ENCODE measurements at places on chromosomes 16 and 17.
A peak's percentile ranks its signal among the peaks of the same experiment; 100 is the strongest.

GRCh38 chr16:84832488-84833143 is 12.8 kb downstream of the CRISPLD2 start:
- DNase-seq: no peak

GRCh38 chr16:53713403-53714204 is 9.6 kb downstream of the FTO start:
- no peak for DNase-seq

DNA sequence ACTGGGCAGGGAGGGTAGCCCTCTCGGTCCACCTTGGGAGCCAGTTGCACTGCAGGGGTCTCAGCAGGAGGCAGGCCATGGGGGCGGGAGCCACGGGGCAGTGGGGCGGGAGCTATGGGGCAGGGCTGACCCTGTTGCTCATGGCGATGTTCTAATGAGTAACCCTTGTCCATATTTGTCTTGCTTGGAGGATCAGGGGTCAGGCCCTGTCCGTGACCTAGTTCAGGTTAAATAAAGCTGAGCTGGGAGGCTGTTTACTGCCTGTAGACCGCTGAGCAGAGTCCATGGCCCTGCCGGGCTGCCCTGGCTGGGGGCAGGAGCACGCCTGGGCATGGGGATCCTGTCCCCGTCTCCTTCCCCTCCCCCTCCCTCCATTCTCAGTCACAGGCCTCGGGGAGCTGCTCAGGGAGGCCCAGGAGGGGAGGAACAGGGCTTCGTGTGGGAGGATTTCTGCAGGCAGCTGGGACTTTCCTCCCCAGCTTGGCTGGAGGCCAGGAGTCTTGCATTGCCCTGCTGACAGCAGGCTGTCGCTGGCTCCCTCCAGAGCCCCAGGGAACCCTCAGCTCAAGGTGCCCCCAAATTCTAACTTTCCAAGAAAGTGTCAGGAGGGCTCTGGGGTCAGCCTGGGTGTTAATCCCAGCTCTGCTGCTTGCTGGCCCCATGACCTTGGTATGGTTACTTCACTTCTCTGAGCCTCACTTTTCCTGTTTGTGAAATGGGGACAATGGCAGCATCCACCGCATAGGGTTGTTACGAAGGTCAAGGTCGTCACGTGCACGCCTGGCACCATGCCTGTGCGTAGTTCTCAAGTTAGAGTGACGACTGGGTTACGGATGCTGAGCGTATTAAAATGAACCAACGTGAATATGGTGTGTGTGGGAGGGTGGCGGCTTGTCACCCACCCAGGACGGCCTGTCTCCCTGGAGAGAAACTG is 6.1 kb upstream of the SERPINF2 start:
- DNase-seq: peak; percentile 98

- no peak for DNase-seq
These were observed 4.0 kb upstream of the GRIN2C start for GRCh38 chr17:74863420-74864296.

DNA sequence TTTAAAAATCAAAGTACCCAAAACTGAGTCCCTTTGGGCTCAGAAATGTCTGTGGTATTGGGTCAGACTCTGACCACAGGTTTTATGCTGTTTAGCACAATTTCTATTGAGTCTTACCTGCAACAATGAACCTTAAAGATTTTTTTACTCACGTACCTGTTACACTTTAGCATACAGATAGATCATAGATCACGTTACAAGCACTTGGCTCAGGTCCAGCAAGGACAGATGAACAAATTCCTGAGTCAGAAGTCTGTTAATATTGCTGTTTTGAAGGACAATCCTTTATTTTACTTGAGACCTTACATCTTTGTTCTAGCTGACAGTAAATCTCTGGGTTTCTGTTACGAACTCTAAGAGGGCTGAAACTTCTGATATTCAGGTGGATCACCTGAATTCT is 12.8 kb downstream of the SLC7A6OS start:
- DNase-seq: no peak

GRCh38 chr16:50371936-50372595 is 3.3 kb upstream of the BRD7 start:
- no peak for DNase-seq

DNA sequence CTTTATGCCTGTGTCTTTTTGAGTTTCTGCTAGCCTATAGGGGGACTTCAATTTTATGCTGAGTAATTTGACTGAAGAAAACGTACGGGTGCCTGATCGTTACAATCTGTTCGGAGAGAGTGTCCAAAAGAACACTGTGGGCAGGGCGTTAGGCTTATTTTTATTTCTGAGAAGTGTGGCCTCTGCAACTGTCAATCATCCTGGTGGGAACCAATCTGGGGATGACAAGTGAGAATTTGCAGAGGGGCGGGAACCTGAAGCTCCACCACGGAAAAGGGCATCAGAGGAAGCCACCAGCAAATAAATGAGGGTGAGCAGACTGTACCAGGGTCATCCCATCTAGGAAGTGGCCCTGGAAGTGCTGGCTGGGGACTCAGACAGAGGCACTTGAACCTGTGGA is 12.0 kb upstream of the CDYL2 start:
- no peak for DNase-seq

DNA sequence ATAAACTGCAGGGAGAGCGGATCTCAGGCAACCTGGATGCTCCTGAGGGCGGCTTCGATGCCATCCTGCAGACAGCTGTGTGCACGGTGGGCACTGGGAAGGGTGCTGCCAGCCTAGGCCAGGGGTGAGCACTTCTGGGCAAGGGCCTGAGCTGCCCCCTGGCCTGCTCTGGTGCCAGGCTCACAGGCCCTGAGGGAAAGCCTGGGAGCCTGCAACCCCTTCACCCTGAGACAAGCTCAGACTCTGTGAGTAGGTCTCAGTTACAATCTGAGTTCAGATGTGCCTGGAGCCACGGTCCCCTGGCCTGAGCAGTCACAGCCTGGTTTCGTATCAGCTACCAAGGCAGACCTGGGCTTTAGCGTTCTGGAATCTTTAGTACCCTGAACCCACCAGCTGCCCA is 8.1 kb downstream of the ITGB4 start:
- DNase-seq: no peak

- no peak for DNase-seq
These were observed 12.2 kb downstream of the MNT start for GRCh38 chr17:2388683-2389055.

GRCh38 chr16:20191566-20191965 is 117.9 kb upstream of the GPR139 start:
- no peak for DNase-seq

DNA sequence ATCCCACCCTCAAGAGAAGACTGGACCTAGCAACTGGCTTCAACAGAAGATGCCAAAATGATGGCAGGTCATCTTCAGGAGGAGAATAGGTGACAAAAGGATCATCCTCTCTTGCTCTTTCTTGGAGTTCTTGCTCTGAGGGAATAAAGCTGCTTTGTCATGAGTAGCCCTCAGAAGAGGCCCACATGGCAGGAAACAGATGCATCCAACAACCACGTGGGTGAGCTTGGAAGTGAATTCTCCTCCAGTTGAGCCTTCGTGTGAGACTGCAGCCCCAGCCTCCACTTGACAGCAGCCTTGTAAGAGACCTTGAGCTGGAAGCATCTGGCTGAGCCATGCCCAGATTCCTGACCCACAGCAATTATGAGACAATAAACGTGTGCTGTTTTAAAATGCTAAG is 87.5 kb downstream of the DYNLRB2 start:
- DNase-seq: no peak

GRCh38 chr17:56777859-56778258 is 55.9 kb downstream of the C17orf67 start:
- no peak for DNase-seq

DNA sequence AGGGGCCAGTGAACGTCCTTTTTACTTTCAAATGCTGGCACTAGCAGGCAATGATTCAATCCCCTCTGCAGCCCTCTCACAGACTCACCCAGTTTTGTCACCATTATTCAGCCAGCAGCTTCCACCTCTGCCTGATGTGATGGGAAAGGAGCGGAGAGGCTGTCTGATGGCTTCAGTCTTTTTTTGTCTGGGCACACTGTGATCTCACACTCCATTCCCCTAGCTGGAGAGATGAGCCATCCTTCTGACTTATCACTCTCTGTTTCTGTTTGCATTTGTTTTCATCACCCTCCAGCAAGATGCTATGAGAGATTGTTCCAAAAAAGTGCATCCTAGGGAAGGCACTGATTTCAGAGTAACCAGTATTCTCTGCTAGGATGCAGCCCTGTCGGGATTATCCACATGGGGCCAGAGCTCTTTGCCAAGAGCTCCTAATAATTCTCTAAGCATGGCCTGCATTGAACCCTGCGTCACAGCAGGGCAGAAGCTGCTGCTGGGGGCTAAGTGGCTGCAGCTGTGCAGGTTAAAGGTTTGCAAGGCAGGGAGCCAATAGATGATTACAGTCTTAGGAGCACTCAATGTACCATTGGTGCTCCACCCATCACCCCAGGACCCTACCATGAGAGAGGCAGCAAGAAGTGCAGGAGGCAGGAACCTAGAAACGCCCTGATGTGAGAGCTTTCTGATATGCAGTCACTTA is 236.1 kb upstream of the C16orf82 start:
- DNase-seq: no peak

DNA sequence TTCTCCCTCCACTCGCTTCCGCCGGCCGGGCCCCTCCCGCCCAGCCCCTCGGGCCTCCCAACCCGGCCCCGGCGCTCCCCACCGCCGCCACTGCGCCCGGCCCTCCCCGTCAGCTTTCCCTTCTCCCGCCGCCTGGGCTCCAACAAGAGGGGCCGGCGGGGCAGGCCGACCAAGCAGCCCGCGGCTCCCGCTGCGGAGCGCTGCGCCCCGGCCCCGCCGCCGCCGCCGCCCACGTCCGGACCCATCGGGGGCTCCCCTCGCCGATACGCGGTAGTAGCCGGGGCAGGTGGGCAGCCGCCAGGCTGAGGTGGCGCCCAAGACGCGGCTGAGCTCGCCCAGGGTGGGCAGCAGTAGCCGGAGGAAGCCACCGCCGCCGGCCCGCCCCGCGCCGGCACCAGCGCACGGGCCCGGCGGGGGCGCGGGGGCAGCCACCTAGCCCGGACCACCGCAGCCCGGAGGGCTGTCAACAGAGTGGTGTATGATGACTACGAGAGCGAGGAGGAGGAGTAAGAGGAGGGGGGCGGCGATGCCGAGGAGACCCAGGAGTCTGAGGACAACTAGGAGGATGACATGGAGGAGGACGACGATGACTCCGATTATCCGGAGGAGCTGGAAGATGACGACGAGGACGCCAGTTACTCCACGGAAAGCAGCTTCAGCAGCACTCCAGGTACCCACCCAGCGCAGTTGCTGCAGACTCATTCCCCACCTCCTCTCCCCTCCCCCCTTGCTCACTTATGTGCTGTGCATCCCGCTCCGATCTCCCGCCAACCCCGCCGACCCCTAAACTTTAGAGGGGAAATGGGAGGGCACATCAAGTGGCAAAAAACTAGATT is 498 bp downstream of the LRRC37B start:
- DNase-seq: peak; percentile 27

- no peak for DNase-seq
These were observed 358.1 kb downstream of the ZFHX3 start for GRCh38 chr16:72689851-72690250.

All from inflammatory macrophage (primary cell).